ENCODE measurements at places on chromosomes 2 and 18. TPM values are rescaled to one million over a fixed set of nuclear protein-coding genes. Genes with fewer than 3 reads are reported as not detected.
A peak's percentile ranks its signal among the peaks of the same experiment; 100 is the strongest.

Gene TRIM54
- total RNA-seq = 0.27 TPM

Gene MROH2A
- total RNA-seq = not detected

Gene LRRC30
- not detected for total RNA-seq

Gene CD226
- not detected for total RNA-seq

Gene DQX1
- not detected for total RNA-seq

DNA sequence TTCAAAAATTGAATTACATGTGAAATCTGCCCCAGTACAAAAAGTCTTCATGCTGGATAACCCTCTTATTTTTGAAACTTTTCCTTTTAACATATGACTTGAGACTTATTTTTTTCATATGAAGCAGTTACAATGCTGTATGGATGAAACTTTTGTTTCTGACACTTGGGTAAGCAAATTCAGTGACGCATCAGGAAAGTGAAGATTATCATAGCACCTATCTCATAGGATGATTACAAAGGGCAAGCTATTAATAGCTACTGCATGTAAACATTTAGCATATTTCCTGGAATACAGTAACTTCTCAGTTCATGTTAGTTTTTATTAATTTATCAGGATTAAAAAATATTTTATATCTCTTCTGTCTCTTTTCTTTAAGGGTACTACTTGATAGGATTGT, 1109.2 kb downstream of the LRP1B start:
- DNase-seq = no peak

DNA sequence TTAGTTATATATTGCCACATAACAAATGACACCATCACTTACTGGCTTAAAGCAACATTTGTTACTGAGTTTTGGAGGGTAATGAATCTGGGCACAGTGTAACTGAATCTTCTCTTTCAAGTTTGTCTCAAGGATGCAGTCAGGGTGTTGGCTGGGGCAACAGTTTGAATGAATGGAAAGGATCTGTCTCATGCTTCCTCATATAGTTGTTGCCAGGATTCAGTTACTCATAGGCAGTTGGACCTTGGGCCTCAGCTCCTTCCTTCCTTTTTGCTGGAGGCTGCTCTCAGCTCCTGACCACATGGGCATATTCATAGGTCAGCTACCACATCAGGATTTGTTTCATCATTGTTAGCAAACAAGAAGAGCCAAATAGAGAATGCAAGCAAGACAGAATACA, 466.1 kb upstream of the MC4R start:
- DNase-seq = no peak

- no peak for DNase-seq
Observed at GRCh38 chr18:62660691-62661090, 54.6 kb upstream of the PHLPP1 start.

- no peak for DNase-seq
Observed at GRCh38 chr2:127061375-127062273, 45.3 kb downstream of the BIN1 start.

GRCh38 chr18:11785444-11786055, 65.7 kb upstream of the CHMP1B start:
- DNase-seq = no peak

DNA sequence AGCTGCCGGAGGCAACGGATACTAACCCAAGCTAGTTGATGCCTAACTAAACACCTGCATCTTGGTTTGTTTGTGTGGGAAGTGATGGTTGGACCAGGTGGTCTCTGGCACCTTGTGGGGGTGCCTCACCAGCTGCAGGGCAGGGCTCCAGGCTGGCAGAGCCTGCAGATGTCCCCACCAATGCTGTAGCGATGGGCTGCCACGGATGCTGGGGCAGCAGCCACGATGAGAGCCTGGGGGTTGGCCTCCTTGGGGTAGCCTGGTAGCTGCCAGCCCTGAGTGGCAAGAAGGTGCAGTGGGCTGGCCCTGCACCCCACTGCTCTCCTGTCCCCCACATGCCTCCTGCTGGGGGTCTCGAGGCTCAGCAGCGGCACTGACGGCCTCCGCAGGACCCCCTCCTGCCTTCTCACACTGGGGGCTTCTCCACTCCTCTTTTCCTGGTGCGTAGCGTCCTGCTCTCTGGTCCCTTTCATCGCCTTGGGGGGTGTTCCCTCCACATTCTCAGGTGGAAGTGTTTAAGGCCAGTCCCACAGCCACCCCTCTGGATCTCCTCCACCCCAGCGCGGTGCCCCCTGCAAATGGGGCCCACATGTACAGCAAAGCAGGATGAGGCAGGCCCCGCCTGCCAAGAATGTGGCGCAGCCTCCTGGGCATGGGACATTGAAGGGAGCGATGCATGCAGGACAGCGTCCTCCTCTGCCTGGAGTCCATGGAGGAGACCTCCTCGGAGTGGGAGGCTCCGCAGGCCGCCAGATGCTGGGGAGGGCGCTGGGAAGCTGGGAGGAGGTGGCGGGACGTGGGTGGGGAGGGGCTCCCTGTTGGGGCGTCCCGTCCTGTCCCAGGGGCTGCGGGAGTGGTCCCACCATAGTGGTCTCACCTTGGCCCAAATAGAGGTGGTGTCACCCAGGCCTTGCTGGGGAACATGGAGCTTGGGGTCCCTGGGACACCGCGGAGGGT, 173.1 kb downstream of the ASB1 start:
- no peak for DNase-seq

GRCh38 chr2:167937403-167937802, 310.0 kb downstream of the STK39 start:
- DNase-seq = no peak

GRCh38 chr2:30800159-30800558, 7.1 kb downstream of the CAPN13 start:
- no peak for DNase-seq

DNA sequence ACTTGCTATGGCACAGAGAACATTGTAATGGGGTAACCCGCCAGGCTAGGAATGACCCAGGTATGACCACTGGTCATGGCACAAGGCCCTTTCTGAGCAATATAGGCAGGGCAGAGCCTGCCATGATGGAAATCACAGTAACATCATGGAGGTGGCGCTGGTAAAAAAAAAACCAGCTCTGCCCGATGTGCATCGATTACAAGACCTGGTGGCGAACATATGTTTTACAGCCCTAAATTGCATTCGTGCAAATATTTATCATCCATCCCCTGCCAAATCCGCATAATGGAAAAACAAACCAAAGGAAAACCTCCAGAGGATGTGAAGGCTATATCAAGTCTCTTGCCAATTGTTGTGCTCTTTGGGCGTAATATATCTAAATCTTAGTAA, 60.6 kb downstream of the SEMA4F start:
- DNase-seq = no peak

GRCh38 chr2:2646433-2647051, 315.5 kb upstream of the MYT1L start:
- DNase-seq = peak; percentile 44

DNA sequence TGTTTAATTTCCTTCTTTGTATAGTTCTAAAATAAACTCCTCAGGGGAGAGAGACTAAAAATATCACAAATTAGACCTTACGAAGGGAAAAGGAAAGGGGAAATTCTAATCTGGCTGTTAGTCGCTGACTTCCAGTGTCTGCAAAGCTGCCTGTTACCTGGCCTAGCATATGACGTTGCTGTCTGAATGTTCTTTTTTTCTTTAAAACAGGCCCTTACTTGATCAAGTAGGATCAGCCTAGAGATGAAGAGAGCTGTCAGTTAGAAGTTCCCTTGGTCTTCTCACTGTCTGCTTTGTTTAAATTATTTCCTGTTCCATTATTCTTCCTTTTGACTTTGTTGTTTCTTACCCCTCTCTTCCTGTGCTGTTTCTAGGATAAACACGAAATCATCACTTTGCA, 11.2 kb downstream of the NCK2 start:
- no peak for DNase-seq

DNA sequence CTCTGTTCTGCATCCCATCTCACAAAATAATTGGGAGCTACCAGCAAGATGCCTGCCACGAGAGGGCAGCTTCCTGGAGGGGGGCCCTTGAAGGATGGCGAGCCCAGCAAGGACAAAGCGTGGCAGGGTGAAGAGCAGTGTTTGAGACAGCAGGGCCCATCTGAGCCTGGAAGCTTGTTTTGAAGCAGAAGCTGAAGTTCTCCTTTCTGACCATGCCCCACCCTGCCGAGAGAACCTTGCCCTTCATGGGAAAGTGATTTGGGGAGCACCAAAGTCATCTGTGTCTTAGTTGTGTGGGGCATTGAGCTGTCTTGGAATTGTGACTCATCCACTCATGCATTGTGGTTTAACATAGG, 216.3 kb downstream of the BCL11A start:
- DNase-seq = no peak

DNA sequence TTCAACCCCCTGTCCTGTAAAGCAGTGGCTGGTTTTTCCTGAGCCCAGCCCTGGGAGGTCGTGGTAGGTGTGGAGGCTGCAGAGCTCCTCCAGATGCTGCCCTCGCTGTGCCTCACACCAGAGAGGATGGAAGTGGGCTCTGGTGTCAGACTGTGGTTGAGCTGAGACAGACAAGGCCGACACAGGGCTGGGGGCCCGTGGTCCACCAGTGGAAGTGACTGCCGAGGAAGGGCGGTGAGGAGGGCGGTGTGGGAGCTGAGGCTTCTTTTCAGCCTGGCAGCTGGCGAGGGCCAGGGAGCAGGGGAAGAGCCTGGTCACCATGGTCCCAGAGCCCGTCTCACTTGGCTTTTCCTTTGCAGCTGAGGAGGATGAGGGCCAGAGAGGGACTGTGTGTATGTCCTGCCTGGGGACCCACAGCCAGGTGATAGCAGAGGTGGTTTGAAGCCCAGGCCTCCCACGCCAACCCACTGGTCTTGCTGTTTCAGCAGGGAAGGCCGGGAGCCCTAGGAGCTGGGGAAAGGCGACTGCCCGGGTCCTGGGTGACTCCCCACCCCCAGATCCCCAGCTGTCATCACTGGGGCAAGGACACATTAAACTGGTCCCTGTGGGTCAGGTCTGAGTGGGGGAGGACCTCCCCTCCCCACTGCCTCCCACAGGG, 8.5 kb downstream of the SFTPB start:
- no peak for DNase-seq

DNA sequence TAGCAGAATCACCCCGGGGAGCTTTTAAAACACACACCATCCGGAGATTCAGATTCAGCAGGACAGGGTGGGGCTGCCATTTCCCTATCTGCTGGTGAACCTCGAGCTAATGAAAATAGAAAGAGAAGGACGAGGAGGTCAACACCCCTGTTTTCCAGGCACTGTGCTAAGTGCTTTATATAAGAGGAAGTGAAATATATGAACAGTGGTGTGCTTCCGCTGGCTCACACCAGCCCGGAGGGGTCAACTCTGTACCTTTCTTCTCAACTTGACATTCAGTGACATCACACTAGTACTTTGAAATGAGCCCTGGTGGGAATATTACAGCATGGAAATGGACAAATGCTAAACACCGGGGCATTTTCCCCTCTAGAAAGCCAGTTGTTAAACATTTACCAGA, 108.3 kb upstream of the LTBP1 start:
- DNase-seq = no peak

- DNase-seq = no peak
Observed at GRCh38 chr2:236082061-236082460, 86.1 kb downstream of the GBX2 start.

DNA sequence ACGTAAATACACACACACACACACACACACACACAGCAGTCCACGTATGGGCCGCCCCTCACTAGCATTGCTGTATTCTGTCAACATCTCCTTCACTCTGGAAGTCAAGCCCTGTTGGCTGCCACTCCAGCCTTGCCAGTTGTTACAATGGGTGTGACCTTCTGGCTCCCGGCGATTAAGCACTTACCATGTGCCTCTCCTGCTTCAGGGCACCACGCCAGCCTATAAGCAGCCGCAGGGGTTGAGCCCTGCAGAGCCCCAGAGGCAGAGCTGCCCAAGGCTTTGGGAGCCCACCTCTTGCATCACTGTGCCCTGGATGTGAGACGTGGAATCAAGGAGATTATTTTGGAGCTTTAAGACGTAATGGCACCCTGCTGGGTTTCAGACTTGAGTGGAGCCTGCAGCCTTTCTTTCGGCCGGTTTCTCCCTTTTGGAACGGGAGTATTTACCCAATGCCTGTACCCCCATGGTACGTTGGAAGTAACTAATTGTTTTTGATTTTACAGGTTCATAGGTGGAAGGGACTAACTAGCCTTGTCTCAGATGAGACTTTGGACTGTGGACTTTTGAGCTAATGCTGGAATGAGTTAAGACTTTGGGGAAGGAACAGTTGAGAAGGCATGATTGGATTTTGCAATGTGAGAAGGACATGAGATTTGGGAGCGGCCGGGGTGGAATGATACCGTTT, 54.5 kb upstream of the ROCK2 start:
- no peak for DNase-seq

GRCh38 chr2:218822622-218823021, 9.0 kb downstream of the PRKAG3 start:
- DNase-seq = no peak

DNA sequence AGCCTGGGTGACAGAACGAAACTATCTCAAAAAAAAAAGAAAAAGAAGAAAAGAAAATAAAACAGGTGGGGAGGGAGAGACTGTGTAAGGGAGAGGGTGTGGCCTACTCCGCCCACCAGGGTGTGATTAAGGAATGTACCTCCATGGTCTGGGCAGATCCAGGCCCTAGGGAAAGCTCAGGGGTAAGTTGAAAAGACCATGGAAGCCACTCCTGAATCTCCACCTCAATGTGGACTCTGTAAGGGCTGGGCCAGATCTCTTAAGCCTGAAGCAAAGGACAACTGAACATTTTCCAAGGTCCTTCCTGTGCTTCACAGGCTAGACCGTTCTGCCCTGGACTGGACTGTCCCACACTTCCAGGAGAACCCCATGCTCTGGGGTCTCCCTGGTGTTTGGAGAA, 9.7 kb upstream of the ATG16L1 start:
- no peak for DNase-seq

GRCh38 chr2:33488715-33489540, 12.5 kb downstream of the RASGRP3 start:
- DNase-seq = no peak

DNA sequence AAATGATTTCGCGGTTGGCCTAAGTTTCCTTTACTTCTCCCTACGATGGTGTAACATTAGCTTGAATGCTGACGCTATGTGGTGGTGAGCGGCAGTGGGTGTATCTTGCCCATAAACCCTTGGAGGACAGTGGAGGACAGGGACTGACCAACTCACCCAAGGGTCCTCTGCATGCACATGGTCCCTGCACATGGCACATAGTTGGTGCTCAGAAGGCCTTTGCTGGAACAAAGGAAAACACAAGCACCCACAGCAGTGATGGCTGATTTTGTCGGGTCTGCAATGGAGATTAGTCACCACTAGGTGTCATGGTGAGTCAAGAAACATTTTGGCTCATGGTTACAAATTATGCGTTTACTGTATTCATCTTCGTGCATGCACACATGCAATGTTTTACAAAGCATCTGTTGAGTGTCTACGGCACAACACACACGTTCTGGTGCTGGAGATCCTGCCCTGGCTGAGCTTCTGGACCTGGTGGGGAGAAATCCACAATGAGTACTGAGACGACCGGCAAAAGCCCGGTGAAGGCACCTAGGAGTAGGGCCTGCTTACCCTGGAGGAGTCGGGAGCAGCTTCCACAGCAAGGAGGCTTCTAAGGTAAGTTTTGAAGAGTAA, 44.0 kb downstream of the PDCL3 start:
- no peak for DNase-seq

All from kidney epithelial cell (primary cell).